ENCODE measurements at places on chromosomes 11 and 22.

GRCh38 chr22:21457023-21457787 is 10.0 kb upstream of the TMEM191C start:
- DNase-seq: no peak

- DNase-seq: no peak
Observed at GRCh38 chr11:46383404-46383758, 1.9 kb downstream of the MDK start.

- no peak for DNase-seq
Observed at GRCh38 chr11:114890038-114890437, 211.7 kb downstream of the NXPE2 start.

- no peak for DNase-seq
Observed at GRCh38 chr11:106950067-106950491, 68.2 kb downstream of the GUCY1A2 start.

DNA sequence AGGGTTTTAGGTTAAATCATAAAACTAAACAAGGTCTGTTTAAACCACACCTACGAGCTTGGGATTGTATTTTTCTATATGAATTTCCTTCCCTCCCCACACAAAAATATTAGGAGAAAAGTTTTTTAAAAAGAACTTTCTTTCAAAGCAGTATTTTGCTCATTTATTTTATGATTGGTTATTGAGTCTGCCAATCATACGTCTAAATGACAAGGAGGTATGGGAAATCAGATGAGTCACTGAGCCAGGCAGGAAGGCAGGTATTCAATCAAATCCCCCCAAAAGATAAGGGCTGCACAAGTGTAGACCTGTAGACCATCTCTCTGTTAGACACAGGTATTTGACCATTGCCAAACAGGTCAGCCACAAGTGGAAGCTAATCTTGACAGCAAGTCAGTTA is 440.1 kb upstream of the CCDC90B start:
- no peak for DNase-seq

DNA sequence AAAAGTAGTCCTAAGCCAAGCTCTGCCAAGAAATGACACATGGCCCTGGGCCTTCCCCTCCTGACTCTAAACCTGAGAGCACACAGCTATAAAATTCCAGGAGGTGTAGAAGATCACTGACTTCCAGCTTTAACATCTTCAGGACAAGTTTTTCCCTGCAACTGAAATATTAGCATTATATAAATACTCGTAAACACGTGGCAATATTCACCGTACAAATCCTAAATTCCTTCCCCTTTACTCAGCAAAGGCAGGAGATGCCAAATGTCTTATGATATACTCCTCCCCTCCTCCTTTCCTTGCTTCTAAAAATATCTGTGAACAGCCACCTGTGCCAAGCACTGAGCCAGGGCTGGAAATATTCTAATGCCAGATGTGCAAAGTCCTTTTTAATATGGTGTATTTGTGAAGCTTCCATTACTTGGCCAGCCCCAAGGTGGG is 194.0 kb downstream of the LARGE1 start:
- DNase-seq: no peak

- peak; percentile 60 for DNase-seq
Observed at GRCh38 chr22:37843741-37844089, 419 bp downstream of the ANKRD54 start.

DNA sequence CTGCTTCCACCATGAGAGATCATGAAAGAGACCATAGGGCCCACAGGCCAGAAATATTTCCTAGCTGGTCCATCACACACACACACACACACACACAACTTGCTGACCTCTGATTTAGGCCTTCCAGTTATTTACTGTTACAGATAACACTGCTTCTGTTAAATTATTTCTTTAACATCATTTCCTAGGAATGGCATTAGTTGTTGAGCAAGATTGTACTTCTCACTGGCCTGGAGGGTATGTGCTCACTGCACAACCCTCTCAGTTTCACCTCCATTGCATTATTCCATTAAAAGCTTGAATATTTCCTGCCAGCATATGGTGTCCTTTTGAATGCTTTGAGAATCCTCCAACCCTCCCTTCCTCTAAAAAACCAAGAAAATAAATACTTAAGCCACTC is 104.4 kb downstream of the MICAL2 start:
- no peak for DNase-seq

DNA sequence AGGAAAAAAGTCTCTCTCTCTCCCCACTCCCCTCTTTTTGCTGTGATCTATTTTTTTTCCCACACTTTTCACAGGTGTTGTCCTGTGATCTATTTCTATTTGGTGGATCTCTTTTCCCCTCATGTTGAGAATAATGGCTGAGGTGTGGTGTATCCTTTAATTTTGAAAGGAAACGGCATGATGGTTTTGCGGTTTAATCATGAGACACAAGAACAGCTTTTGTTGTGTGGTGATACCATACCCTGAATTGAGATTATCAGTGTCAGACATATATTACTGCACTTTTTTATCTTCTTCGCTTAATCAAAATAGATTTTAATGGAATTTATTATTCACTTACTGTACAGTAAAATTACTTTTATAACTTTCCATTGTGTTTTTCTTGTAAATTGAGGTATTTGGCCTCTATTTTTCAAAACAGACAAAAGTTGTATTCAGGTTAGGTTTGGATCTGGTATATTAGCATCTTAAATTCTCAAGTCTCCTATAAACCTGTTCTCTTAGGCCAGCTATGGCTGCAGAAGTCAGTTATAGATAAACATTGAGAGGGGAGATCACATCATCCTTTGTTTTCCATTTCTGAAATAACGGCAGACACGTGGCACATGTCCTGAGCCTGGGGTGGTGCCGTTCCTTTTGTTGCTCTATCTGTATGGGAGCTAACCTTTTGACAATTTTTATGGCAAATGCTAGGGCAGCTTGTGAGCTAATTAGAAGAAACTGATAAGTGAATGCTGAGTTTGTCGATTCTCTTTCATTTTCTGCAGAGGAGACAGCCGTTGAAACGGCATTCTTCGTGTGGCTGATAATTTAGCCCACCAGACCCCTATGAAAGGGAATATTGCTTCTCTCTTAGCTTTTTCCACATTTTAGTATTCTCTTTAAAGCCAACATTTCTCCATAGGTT is 25.8 kb downstream of the NF2 start:
- no peak for DNase-seq

DNA sequence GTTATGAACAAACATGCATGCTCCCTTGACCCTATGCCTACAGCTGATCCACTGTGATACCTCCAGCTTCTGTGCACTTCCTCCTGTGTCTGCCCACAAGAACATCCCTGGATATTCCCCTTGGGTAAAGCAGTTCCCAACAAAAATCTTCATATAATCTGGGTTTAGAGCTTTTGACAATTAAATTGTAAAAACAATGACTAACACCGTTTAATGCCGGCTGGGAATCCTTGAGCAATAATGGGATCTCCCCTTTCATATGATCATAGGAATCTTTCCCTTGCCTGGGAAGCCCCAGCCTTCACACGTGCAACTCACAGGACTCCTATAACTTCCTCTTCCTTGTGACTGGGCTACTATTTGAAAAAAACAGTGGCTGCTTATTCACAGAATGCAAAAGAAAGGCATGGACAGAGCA is 6.3 kb upstream of the ZC3H12C start:
- no peak for DNase-seq

DNA sequence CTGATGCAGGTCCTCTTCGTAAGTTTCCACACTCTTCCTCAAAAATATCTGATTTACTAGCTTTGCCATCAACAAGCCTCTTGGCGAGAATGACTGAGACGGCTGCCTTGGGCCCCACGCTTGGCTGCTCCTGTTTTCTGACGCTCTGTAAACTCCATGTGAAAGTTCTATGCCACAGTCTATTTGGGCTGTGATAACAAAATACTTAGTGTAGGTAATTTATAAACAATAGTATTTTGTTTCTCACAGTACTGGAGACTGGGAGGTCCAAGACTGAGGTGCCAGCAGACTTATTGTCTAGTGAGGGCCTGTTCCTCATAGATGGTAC is 123.2 kb upstream of the SORL1-AS1 start:
- DNase-seq: no peak

DNA sequence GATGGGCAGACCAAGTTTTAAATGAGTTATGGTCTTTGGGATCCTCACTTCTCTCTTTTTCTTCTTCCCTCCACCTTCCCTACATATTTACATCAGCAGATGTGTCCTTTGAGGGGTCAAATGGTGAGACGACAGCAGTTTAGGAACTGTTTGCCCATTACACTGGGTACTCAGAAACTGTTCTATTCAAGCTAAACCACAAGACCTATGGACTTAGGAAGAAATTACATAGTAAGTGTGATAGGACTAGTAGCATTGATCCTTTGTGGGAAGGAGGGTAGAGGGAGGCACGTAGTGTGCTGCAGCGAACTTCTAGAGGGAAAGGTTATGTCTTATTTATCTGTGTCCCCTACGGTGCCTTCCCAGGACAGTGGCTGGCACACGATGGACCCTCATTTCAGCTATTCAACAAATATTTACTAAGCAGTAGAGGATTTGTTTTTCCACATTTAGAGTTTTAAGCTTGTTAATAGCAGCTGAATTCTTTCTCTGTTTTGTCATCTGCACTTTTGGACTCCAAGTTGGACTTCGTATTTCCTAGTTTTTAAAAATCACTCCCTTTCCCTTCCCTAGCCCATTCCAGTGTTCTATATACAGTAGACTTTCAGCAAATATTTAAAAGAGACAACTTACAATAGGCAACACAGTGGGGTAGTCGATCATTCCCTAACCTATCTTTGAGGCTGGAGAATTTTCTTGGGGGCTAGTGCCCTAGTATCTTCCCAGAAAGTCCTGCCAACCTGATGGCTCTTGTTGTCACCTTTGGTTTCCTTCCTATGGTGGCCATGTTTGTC is 13.9 kb downstream of the FZD4 start:
- no peak for DNase-seq

DNA sequence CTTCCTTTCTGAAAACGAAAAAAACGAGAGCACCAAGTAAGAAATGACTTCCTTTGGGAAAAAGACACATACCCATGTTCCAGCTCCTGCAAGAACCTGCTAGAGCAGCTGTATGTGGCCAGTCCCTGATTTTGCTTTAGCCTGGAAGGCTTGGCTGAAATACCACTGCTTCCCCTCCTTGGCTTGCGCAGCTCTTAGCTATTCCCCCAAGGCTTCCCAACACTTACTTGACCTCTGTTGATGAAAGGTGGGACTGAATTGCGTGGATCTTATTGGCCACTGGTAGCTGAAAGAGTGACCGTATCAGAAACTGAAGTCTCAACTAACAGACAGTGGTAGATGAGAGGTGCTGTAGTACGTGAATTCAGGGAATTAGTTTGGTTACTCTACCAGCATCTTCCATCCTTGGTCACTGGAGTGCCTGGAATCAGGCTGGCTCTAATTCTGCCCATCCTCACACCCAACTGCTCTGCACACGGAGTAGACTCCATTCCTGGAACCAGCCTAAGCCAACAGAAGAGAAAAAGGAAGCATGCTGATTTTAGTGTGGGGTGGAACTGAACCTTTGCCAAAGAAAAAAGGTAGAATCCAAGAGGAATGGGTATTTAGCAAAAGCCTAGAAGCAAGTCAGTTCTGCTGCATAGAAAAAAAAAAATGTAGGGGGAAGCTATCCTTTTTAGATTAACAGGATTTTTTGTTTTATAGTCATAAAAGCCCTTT is 73.8 kb upstream of the CRTAM start:
- no peak for DNase-seq

DNA sequence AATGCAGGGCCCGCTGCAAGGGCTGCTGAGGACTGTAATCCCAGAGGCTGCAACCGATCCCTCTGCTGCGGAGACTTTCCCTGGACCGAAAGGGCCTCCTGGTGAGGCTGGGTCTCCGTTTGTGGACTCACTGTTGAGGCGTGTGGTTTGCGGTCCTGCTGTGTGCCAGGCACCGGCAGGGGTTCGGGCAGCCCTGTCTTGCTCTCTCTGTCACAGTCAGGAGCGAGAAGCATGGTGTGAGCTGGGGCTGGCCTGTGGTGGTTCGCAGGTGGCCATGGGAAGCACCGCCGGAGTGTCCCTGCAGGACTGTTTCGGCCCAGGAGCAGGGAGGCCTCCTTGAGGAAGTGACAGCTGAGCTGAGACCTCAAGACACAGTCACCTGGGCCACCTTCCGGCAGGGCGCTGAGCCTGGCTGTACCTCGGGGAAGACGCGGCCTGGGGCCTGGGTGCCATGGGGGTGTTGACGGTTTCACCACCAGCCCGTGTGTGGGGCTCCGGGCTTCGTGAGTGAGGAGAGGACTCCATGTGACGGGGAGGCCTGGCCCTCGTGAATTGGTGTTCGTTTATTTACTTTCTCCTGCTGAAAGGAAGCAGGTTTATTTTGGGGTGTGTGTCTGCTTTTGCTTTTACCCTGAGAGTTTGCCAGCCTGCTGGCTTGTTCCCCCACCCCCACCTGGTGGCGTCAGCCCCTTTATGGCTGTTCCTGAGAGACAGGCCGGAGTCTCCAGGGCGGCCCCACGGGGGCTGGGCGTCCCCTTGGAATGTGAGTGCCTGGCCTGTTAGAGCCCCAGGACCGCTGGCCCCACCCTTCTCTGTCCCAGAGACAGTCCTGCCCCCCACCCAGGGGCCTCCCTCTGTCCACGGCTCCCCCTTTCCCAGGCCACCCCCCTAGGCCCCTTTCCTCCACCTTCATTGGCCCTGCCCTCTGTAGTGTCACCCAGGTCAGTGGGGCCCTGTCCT is 122.5 kb downstream of the KCNQ1OT1 start:
- DNase-seq: no peak

DNA sequence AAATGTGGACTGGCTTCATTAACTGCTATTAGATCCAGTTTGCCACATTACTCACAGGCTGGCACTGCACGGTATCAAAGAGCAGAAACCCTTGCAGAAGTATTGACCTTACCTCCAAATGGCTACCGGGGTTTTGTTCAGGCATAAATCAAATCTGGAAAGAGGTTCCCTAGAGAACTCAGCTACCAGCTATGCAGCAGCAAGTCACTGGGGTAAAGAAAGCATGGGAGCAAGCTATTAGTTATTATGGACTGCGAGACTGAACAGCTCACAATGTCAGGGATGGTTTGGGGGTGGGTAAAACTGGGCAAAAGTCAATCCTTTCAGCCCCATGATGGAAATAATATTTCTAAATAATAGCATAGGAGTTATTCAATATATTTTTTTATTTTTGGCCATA is 128.1 kb downstream of the FANCF start:
- DNase-seq: no peak

- no peak for DNase-seq
Observed at GRCh38 chr11:134625631-134626030, 213.6 kb upstream of the B3GAT1 start.
